Nucleus accumbens (tissue), 56 donors: ENCODE measurements at places on chromosomes 1 and 21.

GRCh38 chr1:159067699-159068621 lies 8.6 kb downstream of the AIM2 start:
- DNase-seq: no peak

- DNase-seq: no peak
These were observed 26.8 kb downstream of the VANGL1 start for GRCh38 chr1:115668579-115668978.

GRCh38 chr21:41167348-41168342 lies at the start of gene BACE2:
BACE2 (plus strand) TSS chr21:41168160; CDS start chr21:41168264, 104 bp downstream.
- no peak for DNase-seq

- no peak for DNase-seq
These were observed 131.4 kb upstream of the F3 start for GRCh38 chr1:94672934-94673333.
